Ureter (tissue), 1 donor: ENCODE measurements at places on chromosomes 16 and 17. TPM values are rescaled to one million over a fixed set of nuclear protein-coding genes. Genes with fewer than 3 reads are reported as not detected.

Gene GPR139
- total RNA-seq = not detected

Gene RPGRIP1L
- 14.1 TPM for total RNA-seq

Gene KRTAP9-4
- total RNA-seq = not detected

Gene SMARCD2
- 90.6 TPM for total RNA-seq

Gene SLFN14
- not detected for total RNA-seq

Gene FAM171A2
- total RNA-seq = 0.78 TPM

Gene SLC5A10
- not detected for total RNA-seq

Gene KCNJ12
- 1.6 TPM for total RNA-seq

Gene SLC9A5
- 0.86 TPM for total RNA-seq

Gene PSMC3IP
- 4.3 TPM for total RNA-seq

Gene LGALS9B
- not detected for total RNA-seq

Gene GCGR
- not detected for total RNA-seq

DNA sequence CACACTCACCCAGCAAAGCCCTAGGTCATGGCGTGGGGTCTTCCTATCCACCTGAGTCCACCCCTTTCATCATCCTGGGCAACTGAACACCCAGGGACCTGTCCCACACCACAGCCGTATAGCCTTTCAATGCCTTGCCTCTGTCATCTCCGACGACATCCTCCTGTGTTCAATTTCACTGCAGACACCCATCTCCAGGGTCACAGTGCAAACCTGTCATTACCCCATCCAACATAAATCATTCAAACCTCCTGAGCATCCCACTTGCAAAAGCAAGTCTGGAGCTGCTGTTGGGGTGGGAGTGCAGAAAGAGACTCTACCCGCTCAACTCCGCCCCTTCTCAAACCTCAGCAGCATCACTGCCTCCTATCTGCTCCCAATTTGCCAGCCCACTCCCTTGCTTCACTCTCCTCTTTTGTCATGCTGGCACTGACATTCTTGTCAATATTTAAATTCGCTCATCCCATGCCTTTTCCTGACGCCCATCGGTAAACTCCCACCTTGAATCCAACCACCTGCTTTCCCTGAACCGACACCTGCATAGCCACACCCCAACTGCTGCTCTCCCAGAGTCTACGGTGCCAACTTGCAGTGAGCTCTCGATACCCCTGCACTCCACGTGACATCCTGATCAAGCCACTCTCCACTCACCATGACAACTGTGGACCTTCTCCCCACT, 37.0 kb downstream of the MARF1 start:
- no peak for DNase-seq

GRCh38 chr17:65679165-65679845, 117.9 kb upstream of the AXIN2 start:
- DNase-seq = no peak

DNA sequence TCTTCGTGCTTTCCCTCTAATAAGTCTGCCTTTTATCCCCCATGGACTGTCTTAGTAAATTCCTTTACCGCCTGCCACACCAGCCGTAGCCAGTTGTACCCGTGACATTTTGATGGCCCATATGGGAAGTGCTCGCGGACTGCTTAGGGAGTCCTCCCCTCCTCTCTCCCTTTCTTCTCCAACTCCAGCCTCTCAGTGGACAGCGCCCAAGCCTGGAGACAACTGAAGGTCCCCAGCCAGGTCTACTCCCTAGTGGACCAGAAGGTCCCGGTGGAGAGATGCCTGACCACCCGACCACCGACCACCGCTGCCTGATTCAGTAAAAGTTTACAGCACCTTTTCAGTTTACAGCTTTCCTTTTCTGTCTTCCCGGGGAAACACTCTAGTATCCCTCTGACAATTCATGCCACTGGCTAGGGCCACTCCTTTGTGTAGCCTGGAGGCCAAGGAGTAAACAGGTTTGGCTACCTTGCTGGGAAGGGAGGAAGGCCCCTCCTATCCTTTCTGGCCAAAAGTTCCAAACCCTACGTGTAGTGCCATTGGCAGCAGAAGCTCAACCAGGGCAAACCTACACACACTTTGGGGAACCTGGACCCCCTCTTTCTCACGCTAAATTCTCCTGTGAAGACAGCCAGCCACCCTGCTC, 18.0 kb downstream of the CTRB2 start:
- DNase-seq = peak; percentile 44

- no peak for DNase-seq
Measured at GRCh38 chr16:68786685-68787418, 49.8 kb downstream of the CDH1 start.

- peak; percentile 90 for DNase-seq
Measured at GRCh38 chr17:17913695-17914332, 58.4 kb downstream of the TOM1L2 start.

DNA sequence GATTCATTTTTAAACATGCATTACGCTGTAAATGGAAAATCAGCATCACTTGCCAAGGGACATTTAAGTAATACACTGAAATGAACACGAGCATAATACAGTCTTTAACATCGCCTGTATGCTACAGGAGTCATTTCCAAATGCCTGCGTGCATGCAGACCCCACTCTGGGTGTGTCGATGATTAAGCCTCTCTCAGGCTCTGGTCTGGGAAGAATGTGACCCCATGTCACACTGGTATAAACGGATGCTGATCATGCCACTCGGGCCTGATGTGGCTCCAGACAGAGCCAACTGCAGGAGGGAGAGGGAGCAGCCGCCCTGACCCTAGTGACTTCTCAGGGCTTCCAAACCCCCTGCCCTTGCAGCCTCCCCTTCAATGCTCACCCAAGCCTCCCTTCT, 10.8 kb downstream of the EMP2 start:
- DNase-seq = no peak

DNA sequence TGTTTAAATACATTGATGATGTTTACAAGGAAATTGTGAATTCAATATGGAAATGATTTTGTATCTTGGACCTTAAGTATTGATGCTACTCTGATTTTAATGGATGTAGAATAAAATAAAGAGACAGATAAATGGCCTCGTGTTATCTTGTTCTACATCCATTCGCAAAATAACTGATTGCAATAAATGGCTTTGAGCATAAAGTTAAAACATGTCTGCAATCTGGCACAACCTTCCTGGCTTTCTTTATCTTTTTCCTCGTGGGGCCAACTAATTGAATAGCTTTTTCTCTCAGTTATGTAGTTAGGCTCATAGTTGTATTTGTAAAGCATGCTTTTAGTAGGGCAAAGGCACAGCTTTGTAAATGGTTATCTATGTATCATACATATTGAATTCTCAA, 691.4 kb downstream of the CDH8 start:
- DNase-seq = no peak

DNA sequence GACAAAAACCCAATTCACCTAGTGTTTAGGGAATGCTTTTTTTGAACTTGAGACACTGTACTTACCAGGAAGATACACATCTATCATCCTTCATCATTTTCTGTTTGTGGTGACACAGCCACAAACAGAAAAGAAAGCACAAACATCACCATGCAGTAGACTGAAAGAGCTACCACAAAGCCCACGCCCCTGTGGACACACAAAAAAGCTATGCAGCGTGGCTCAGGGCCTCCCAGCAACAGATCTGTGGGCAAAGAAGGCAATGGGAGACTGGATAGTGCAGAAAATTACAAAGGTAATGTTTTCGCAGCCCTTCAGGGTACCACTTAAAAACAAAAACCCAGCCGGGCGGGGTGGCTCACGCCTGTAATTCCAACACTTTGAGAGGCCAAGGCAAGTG, 9.6 kb downstream of the COTL1 start:
- no peak for DNase-seq

DNA sequence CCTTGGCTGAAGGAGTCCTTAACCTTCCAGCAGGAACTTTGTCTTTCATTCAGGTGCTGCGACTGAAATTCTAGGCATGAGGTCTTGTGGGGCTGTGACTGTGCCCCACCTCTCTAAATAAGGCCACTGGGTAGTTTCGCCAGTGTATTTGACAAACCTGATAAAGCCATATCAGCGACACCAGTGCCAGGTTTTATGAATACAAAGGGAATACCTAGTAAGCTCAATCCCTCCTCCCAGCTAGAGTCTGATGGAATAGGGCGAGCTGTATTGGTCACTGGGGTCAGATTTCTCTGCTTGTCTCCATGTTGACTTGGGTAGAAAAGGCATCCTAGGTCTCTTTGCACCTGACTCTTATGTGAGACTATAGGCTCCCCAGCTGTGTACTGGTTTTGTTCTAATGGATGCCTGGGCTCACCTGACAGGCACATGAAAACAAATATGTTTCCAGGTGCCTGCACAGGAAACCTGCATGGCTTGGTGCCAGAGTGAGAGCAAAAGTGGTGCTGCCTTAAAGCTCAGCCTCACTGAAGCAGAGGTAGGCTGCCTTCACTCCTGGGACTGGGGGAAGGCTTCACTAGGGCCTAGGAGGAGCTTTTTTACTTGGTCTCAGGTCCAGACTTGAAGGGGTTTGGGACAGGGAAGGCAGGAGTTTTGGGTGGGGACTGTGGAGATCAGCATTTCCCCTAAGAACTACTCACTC, 8.3 kb downstream of the SLC7A6 start:
- no peak for DNase-seq

DNA sequence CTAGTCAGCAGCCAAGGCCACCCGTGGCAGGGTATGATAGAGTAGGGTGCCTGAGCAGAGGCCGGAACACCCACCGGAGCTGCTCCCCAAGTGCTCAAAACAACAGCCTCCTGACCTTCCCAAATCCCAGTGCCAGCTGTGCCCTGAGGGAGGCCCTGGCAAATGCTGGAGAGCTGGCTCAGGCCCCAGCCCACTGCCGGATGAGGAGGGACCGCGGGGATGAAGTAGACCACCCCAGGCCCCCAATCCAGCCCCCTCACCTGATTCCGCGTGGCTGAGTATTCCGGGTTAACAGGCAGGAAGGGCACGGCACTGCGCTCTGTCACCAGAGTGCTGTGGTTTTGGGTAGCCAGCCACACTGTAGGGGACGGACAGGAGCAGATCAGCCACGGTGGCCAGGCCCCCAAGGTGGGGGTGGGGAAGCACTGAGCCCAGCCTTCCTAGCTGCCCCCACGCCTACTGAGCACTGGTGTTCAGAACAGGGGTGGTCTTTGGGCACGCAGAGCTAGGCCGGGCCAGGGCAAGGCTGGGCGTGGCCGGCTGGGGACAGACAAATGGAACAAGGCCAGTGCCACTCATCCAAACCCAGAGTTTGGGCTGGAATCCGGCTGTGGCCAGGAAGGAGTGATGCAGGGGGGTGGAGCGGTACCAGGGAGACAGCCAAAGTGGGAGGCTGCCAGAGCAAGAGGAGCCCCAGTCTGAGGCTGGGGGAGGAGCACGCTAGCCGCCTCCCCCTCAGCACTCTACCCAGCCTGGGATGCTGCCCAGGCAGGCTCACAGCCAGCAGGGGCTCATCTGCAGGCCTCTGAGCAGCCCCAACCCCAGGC, 9.1 kb downstream of the TP53I13 start:
- DNase-seq = no peak

- no peak for DNase-seq
Measured at GRCh38 chr17:9729034-9729650, 62.2 kb downstream of the DHRS7C start.

- DNase-seq = no peak
Measured at GRCh38 chr16:84585886-84586285, 32.0 kb downstream of the COTL1 start.

GRCh38 chr17:39695089-39695474, 4.8 kb upstream of the ERBB2 start:
- DNase-seq = no peak

- peak; percentile 87 for DNase-seq
Measured at GRCh38 chr17:82963104-82963950, 116.1 kb upstream of the METRNL start.

DNA sequence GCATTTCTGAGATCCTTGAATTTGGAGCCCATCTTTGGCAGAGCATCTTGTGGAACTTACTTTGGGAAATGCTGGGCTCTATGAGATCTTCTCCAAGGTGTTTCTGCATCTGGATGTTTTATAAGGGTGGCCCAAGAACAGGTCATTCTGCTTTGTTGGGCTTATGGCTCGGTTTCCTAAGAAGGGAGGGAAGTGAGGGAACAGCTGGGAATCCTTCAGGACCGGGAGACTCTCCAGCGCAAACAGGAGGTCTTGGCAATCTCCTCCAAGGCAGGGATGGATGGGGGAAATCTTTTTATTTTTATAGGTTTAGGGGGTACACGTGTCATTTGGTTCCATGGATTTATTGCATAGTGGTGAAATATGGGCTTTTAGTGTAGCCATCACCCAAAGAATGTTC, 54.7 kb downstream of the IRX3 start:
- no peak for DNase-seq

DNA sequence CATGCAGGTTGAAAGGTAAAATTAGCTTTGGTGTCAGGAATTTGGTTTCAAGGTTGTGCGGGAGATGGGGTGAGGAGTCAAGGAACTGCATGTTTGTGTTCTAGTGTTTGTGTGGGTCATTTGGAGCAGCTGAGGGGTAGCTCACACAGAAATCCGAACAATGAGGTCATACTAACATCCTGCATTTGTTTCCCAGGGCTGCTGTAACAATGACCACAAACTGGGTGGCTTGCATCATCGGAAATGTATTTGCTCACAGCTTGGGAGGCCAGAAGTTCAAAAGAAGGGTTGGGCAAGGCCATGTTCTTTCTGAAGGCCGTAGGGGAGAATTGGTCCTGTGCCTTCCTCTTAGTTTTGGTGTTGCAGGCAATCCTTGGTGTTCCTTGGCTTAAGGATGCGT, 287.4 kb downstream of the HAPSTR1 start:
- no peak for DNase-seq

GRCh38 chr17:60792250-60792898, 114.7 kb downstream of the BCAS3 start:
- DNase-seq = no peak

DNA sequence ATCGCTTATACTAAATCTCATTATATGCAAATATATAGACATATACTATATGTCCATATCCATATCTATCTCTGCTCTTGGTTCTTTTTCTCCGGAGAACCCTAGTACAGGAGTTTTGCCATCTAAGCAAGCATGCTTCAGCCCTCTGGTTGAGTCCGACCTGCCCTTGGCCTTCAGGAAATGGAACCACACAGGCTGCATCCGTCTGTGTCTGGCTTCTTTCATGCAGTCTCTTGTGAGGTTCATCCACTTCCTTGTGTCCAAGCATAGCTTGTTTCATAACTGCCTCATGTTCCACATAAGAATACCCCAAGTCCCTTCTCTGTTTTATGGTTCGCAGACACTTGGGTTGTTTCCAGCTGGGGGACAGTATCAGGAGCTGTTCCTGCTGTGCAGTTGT, 16.8 kb downstream of the SNX20 start:
- DNase-seq = no peak

- no peak for DNase-seq
Measured at GRCh38 chr17:34076743-34077631, 178.1 kb upstream of the CCL2 start.

DNA sequence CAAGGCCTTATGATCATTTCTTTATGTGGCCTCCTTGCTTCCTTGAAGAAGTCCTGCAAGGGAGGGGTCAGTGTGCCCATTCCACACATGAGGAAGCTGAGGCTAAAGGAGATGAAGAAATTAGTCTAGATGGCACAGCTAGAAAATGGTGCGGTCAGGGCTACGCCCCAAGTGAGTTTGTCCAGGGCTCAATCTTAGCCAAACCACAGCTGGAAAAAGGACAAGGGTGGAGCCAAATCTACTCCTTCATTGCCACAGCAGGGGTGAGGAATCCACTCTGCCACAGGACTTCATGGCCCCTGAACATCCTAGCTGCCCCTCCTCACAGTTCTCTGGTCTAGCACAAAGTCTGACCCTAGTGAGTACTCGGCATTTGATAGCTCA, 16.2 kb downstream of the BEAN1 start:
- DNase-seq = no peak
